ENCODE measurements at places on chromosomes 5 and 9. TPM values are rescaled to one million over a fixed set of nuclear protein-coding genes. Genes with fewer than 3 reads are reported as not detected.

PLAC8L1 gene
- total RNA-seq = not detected

SLC6A19 gene
- total RNA-seq = not detected

REEP2 gene
- 17.5 TPM for total RNA-seq

IL3 gene
- total RNA-seq = not detected

SOX30 gene
- total RNA-seq = not detected

LTC4S gene
- total RNA-seq = 0.65 TPM

Data from smooth muscle cell of bladder (primary cell).